ENCODE measurements at places on chromosomes 6 and 20.

DNA sequence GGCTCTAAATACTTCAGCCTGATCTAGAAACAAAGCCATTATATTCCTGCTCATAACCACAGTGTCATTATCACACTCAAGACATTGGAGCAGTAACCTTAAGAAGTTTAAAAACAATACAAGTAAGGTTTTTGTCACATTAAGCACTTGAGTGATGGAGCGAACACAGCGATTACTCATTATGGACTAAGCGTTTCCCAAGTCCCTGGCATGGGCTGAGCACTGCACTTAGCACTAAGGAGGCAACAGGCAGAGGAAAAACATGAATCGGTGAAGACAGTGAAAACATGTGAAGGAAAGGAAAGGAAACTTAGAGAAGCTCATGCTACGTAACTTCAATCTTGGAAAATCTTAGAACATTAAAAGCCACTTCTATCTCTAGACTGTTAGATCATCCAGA is 108.7 kb downstream of the SLC24A3 start:
- DNase-seq: no peak

GRCh38 chr6:81226957-81227356 is 525.5 kb downstream of the TENT5A start:
- no peak for DNase-seq

- peak; percentile 29 for DNase-seq
These were observed 6.5 kb upstream of the UQCC2 start for GRCh38 chr6:33717934-33718455.

GRCh38 chr6:3163248-3163594 is 5.9 kb upstream of the TUBB2A start:
- DNase-seq: no peak

DNA sequence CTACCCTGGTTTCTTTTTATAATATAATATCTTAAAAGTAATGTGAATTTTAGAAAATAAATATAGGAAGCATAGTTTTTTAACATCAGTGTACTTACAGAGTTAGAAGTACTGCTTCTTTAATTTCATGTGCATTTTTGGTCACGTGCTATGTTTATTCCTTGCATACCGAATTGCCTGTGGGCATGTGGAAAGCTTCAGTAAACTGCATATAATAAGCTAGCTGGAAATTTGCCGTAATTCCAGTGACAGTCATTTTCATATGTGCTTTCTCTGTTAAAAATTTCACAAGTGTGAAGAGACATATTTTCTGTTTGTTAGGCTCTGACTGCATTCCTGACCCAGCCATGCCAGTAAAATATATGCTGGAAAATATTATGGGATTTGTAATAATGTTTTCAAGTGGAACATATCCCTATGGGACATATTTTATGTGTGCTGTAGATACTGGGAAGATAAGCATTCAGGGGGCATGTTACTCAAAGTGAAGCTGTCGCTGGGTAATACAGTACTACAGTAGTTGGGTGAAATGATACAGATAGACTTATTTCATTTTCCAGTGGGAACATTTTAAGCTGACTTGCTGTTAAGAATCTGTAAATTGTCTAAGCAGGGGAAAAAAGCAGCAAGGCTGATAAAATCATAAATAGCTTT is 616.7 kb downstream of the FRK start:
- DNase-seq: no peak

- DNase-seq: no peak
These were observed 350.6 kb upstream of the ZFP64 start for GRCh38 chr20:52542131-52542530.

DNA sequence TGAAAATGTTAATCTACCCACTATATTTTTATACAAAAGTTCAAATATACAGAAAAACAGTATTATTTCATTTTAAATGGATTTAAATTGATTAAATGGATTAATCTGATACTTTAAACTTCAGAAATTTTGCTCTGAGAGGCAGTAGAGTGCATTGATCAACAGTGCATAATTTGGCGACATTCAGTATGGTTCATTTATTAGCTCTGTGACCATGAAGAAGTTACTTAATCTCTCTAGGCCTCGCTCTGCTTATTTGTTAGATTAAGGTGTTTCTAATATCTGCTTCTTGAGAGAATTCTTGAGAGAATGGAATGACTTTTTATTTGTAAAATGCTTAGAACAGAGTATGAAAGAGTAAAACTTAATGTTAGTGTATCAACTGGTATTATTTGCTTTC is 8.9 kb downstream of the PDE7B start:
- no peak for DNase-seq

DNA sequence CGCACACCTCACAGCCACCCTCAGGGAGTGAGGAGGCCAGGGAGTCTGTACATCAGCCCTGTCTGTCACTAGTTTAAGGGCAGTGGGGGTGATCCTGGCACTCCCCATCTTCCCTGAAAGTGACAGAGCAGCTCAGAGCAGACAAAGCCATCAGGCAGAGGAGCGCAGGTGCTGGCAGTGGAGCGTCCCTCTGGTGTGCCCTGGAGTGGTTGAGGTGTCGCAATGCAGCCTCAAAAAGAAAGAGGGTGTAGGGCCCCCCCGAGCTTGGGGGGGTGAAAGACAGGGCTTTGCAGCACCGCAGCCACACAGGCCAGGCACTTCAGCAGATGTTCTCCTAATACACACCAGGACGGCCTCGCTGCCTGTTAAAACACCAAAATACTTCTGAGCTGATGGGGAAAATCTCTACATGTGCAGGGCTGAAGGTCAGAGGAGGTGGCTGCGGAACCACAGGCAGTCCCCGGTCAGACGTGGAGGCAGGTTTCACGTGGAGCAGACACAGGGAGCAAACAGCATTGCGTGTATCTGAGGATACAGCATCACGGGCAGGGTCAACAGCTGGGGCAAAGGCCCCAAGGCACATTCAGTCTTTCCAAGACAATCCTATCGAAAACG is 69.5 kb downstream of the PREX1 start:
- no peak for DNase-seq

DNA sequence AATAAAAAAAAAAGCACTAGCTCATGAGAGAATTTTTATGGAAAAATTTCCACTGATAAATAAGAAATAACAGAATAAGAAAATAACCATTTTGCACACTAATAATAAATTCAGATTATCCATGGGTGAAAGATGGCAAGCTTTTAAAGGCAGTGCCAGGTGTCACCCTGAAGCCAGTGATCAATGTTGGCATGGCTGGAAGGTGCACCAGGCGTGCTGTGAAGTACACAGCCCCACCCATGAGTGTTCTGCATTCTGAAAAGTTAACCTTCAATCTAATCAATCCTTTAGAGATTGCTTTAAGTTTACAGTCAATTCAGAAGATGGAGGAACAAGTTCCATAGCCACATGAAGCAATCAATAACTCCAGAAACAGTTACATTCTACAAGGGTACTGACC is 284.4 kb downstream of the C6orf118 start:
- DNase-seq: no peak

DNA sequence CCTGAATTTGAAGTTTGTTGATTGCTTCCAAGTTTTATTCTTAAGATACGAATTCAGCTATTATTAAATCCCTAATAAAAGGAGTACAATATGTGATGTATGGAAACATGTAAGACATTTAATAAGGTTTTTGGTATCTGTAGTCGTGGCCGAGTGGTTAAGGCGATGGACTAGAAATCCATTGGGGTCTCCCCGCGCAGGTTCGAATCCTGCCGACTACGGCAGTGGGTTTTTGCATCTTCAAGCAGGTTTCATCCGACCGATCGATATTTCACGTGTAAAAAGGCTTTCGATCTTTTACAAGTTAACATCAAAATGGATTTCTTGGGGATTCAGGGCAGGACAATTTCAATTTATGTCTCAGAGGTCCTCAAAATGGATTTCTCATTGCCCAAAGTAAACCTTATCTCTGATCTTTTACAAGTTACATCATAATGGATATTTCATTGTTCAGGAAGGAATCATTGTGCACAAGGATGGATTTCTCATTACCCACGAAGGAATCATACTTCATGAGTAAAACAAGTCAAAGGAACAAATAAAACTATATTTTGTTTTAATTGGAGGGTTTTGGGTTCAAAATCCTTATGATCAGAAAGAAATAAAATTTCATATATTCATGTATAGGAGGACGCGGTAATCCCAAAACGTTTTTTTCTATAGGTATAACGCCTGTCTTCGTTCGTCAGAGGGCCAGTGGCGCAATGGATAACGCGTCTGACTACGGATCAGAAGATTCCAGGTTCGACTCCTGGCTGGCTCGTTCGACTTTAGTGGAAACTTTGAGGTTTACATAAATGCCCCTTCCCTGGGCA is 37.3 kb upstream of the BTN3A2 start:
- peak; percentile 83 for DNase-seq

- DNase-seq: no peak
These were observed 87.3 kb downstream of the TOX2 start for GRCh38 chr20:44001667-44002596.

GRCh38 chr20:48711696-48712464 is 115.9 kb downstream of the PREX1 start:
- no peak for DNase-seq

- no peak for DNase-seq
These were observed 320.7 kb upstream of the JARID2 start for GRCh38 chr6:14925025-14925698.

GRCh38 chr6:147195510-147195909 is 8.7 kb upstream of the STXBP5 start:
- DNase-seq: no peak

DNA sequence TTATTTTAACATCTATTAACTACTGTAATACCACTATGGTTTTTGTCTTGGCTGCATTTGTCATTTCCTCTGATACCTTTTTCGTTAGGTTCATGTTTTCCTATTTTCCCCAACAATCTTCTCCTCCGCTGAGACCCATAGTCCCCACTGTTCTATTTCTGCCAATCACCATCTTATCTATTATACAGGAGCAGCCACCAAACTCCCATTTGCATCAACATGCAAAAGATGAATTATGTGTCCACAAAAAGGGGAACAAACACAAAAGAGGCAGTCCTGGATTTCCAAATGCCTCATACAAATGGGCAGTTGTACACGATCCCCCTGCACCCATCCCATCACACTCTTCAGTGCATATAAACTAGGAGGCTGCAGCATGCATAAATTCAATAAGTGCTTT is 121.7 kb upstream of the MYLIP start:
- no peak for DNase-seq

- DNase-seq: no peak
These were observed 348 bp upstream of the PYGB start for GRCh38 chr20:25247518-25247955.

DNA sequence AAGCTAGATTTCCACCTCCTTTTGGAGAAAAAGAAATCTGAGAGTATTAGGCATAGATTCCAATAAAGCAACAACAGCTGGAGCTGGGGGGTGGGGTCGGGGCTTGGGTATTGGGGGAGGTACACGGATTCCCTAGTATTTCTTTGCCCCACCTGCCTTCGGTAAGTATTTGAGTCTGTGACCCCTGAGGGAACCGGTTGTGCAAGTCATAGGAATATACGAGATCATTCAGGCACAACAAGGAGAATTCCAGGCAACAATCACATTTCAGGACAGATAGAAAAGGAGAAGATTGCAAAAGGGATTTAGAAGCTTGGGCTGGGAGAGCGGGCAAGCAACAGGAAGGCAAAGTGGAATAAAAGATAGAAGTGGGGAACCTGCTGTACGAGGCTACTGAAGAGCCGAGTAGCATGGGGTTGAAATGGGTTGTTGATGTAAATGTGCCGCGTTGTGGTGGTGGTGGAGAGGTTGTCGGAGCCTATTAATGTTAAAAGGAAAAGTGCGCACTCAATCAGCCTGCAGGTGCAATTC is 148.9 kb downstream of the BCAS1 start:
- no peak for DNase-seq

- DNase-seq: no peak
These were observed 114.3 kb upstream of the BTN3A2 start for GRCh38 chr6:26250698-26251044.

DNA sequence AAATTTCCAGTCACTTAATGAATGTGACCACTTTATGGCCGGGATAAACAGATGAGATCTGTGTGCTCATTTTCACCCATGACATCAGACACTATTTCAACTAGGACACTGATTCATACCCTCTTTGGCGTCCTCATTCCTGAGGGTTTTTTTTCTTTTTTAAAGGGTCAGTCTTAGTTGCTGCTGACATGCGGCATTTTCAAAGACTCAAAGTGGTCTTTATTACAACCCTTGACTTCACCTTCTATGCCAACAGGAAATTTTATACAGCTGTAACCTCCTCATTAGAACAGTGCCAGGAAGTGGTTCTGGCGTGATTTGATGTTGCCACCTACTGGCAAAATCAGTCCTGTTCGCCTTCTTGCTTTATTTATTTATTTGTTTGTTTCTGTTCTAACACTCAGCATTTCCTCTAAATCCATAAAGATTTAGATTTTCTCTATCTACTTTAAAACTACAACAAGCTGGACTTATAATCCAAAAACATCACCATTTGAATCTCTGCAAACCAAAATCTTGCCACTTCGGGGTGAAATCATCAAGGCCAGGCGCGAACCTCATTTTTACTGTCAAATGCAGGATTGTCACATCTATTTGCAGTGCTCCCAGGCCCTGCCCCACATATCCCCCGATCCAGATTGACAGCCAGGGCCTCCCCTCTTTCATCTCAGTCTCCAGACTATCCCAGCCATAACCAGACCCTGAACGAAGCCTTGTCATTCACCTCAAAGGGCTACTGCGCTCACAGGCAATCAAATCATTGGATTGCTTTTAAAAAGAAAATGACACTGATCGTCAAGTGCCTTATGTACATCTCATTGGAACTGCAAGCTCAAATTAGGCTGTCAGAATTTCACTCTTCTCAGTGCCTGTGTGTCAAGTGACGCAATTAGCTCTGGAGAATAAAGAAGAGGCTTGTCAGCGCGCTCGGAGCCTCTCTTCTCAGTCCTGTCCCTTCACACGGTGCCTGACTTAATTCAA is 77.5 kb downstream of the C6orf118 start:
- DNase-seq: peak; percentile 67

DNA sequence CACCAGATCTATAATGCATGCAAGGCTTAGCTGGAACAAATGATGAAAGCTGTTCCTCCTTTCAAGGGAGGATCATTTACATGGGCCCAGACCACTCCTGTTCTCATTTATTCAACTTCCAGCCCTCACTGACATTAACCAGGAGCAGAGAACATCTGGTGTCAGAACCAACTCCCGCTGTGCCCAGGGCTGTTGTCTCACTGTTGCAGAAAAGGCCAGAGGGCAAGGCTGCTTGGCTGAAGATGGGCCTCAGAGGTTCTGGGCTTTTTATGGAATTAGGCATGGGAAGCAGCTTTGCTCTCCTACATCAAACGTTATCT is 164.2 kb downstream of the GMPR start:
- peak; percentile 15 for DNase-seq

GRCh38 chr6:163985710-163986109 is 571.2 kb downstream of the QKI start:
- DNase-seq: no peak

DNA sequence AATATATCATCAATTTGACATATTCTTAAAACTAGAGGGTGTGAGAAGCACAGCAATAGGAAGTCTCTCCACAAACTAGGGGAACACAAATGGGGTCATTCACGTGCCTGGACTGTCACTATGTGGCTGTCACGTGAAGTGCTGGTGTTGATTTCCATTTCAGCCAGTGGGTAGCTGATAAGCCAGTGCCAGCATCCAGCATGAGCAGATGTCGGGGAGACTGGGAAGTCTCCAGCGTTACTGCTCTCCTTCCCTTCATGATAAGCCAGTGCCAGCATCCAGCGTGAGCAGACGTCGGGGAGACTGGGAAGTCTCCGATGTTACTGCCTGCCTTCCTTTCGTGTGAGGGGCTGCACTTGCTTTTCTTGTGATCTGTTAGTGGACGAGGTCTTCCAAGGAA is 5.6 kb upstream of the SLC17A9 start:
- DNase-seq: no peak
